ENCODE measurements at places on chromosomes 13 and 19. TPM values are rescaled to one million over a fixed set of nuclear protein-coding genes. Genes with fewer than 3 reads are reported as not detected.

Gene TSHZ3
- 13.9 TPM for polyA plus RNA-seq

Gene CEACAM6
- 0.14 TPM for polyA plus RNA-seq

Gene ADGRL1
- polyA plus RNA-seq = 45.4 TPM

Gene ZNF443
- polyA plus RNA-seq = 11.9 TPM

Gene RFXAP
- polyA plus RNA-seq = 16.0 TPM

Gene SPIB
- 0.46 TPM for polyA plus RNA-seq

Gene CEACAM16
- not detected for polyA plus RNA-seq

Gene BRCA2
- polyA plus RNA-seq = 6.4 TPM

Gene MEIOSIN
- polyA plus RNA-seq = not detected

Gene CHST8
- polyA plus RNA-seq = 0.13 TPM
